NCI-H1930 (cell line): ENCODE measurements at places on chromosomes 3 and 15.

DNA sequence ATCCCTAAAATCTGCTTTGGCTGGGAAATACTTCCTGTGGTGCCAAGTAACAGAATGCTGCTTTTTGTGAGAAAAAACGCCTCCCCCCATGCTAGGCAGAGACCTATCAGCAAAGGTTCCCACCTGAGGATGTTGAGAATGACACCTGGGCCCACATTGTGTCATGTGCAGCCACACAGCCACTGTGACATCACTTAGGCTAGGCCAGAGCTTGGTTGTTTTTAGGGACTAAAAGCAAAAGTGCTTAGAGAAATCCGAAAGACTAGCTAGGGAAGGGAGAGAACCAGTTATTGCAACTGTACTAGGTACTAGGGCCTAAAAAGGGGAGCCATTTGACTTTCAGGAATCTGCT lies 6.2 kb downstream of the ZDHHC3 start:
- no peak for DNase-seq

GRCh38 chr15:58134886-58135285 lies 3.3 kb upstream of the AQP9 start:
- no peak for DNase-seq

- no peak for DNase-seq
Measured at GRCh38 chr3:99845331-99845730, 27.7 kb downstream of the CMSS1 start.

DNA sequence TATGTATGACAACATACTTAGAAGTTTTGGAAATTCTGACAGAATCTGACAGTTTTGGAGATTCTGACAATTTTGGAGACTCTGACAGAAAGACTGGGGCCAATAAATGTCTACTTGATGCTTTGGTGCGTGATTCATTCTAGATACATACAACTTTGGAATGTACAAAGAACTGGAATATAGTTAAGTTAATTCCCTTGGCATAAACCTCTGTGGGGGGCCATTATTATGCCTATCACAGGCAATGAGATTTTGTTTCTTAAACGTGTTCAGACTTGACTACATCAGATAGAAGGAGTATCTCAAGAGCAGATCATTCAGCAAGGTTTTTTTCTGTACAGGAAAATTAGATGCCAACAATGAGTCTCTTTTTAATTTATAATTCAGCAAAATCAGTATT lies 617.6 kb upstream of the ZNF717 start:
- no peak for DNase-seq
